ENCODE measurements at places on chromosomes 12 and 14.

DNA sequence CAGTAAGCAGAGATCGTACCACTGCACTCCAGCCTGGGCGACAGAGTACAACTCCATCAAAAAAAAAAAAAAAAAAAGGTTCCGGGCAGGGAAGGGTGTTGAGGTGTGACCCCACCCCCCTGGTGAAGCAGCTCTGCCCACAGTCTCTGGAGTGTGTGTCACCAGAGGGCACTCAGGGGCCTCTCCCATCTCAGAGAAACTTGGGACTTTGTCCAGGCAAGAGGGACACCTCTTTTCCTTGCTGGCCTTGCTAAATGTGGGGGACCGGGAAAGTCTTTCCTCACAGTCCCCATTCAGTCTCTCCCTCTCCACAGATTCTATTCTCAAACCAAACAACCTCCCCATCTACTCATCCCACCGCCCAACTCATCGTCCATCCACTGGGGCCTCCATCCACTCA is 43.6 kb downstream of the RFLNA start:
- DNase-seq = no peak

DNA sequence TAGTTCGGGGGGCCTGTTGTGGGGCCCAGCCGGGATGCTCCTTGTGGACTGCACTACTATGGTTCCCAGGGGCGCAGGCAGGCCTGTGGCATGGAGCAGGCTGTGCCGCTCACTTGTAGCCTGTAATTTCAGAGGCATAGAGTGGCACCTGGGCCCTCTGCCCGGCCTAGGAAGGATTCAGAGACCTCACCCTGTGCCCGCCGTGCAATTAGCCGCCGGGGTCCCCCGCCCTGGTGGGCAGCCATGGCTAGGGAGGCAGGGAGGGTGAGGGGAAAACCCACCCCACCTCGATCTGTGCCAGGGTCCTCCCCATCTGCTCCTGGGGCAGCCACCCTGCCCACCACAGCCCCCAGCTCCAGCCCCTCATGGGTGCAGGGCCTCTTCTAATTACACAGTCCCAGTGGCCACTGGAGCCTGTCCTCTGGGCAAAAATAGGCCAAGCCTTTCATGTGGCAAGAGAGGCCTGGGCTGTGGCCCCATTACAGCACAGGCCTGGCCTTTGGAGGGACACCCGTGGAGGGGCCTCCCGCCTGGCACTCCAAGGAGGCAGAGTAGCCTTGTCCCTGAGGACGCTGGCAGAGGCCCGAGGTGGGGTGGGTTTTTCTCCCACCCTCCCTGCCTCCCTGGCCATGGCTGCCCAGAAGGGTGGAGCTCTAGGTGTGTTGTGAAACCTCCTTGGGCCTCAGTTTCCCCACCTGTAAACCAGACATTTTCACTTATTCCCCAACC is 5.3 kb upstream of the TMEM119 start:
- DNase-seq = no peak

DNA sequence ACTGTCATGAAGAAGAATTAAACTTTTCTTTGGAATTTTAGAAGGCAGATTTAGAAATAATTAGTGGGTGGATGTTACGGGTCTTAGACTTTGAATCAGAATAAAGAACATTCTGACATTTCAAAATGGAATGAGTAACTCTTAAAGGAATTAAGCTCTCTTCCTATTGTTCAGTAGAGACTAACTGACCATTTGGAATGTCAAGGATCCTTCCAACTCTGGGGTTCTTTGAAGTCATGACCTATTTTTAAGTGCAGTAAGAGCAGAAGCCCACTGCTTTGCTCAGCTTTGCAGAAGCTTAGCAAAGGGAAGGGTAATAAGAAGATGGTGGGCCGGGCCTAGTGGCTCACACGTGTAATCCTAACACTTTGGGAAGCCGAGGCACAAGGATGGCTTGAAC is 4.0 kb downstream of the CHURC1 start:
- no peak for DNase-seq

DNA sequence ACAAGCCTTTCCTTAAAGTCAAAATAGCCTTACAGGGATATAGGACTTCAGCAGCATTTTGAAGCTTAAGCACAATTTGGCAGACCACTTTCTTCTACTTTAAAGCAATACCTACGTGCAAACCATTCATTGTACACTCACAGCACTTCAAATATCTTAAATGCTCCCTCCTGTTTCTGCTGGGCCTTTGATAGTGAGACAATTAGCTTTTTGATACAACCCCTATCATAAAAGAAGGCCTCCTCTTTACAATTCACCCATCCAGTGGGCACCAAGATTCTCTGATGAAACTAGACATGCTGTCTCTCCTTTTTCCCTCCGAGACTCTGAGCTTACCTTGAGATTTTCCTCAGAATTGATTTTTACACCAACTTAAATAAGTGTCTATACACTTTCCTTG is 157.5 kb upstream of the FAR2 start:
- no peak for DNase-seq

Measured in right forelimb (tissue), 1 donor.